Kidney (tissue), 22 donors: ENCODE measurements at places on chromosomes 3 and 15. TPM values are rescaled to one million over a fixed set of nuclear protein-coding genes. Genes with fewer than 3 reads are reported as not detected.

SNX22 gene
- 1.1 TPM for polyA plus RNA-seq

COLQ gene
- 1.2 TPM for polyA plus RNA-seq

C3orf49 gene
- not detected for polyA plus RNA-seq

SLC25A36 gene
- polyA plus RNA-seq: 20.0 TPM

MST1R gene
- 0.30 TPM for polyA plus RNA-seq

C3orf85 gene
- 40.4 TPM for polyA plus RNA-seq
